HEK293T (cell line): ENCODE measurements at places on chromosomes 12 and 14.
A peak's percentile ranks its signal among the peaks of the same experiment; 100 is the strongest.

- DNase-seq = no peak
These were observed 796.4 kb downstream of the AACS start for GRCh38 chr12:125861299-125862281.

GRCh38 chr12:123271001-123271668, 521 bp downstream of the CDK2AP1 start:
- peak; percentile 88 for DNase-seq

- no peak for DNase-seq
These were observed 79.2 kb downstream of the MAP1LC3B2 start for GRCh38 chr12:116638376-116638775.

GRCh38 chr14:30906752-30907658, 32.6 kb downstream of the COCH start:
- peak; percentile 8 for DNase-seq

DNA sequence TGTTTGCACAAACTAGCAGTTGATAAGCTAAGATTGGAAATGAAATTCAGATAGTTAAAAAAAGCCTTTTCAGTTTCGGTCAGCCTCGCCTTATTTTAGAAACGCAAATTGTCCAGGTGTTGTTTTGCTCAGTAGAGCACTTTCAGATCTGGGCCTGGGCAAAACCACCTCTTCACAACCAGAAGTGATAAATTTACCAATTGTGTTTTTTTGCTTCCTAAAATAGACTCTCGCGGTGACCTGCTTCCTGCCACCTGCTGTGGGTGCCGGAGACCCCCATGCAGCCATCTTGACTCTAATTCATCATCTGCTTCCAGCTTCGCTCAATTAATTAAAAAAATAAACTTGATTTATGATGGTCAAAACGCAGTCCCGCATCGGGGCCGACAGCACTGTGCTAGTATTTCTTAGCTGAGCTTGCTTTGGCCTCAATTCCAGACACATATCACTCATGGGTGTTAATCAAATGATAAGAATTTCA, 335.6 kb downstream of the TMEM121 start:
- no peak for DNase-seq

- no peak for DNase-seq
These were observed 145.3 kb downstream of the NTF3 start for GRCh38 chr12:5577211-5577612.
